ENCODE measurements at places on chromosomes 3 and 15.

DNA sequence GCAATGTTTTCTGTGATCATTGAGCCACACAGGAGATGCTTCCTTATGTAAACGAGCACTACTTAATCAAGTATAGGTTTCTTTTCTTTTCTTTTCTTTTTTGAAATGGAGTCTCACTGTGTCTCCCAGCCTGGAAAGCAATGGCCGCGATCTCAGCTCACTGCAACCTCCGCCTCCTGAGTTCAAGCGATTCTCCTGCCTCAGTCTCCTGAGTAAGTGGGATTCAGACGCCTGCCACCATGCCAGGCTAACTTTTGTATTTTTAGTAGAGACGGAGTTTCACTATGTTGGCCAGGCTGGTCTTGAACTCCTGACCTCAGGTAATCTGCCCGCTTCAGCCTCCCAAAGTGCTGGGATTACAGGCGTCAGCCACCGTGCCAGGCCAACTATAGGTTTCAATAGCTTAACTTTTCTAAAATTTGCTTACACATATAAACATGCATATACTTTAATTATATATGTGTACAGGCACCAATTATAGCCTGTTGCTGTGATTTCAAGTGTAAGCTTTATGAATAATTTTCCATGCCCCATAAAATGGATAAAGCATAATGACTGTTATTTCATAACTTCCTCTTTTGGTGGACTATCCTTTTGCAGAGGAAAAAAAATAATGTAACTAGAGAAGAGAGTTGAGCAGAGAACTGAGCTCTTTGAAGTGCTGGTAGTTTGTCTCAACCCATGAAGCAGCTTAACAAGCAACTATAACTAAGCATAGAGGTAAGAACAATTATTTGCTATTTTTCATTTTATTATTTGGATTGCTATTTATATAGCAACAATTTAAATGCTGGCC, 24.8 kb upstream of the MBNL1 start:
- no peak for DNase-seq

- no peak for DNase-seq
These were observed 9.0 kb downstream of the COL6A5 start for GRCh38 chr3:130354430-130354829.

DNA sequence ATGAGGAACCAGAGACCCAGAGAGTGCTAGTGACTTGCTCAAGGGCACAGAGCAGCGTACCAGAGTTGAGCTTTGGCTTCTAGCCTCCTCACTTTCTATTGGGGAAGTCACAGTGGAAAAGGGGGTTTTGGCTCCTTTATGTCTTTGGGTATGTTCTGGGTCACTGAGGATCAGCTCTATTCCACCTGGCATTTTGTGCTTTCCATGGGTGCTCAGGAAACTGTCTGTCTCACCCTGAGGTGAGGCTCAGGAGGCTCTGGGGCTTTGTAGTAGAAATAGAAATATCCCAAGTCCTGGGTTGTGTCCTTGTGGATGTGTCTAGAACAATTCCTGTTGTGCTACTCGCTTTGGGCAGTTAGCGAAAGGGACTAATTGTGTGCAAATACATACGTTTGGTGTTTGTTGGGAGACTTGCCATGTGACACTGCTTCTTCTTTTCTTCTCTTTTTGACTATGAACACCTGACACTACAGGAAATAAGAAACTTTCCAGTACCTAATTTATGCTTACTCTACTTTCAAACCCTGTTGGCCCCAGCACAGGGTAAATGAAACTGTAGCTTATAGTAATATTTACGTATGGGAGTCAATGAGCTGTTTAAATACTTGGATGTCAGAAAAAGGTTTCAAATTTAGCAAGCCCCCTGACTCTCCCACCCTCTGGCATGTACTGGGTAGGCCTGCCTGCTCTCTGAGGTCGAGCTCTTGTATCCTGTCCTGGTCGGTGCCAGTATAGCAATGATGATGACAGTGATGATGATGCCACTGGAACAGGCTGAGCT, 35.6 kb downstream of the SMAD3 start:
- DNase-seq: no peak

- no peak for DNase-seq
These were observed 1.1 kb downstream of the GPR27 start for GRCh38 chr3:71754610-71755253.

DNA sequence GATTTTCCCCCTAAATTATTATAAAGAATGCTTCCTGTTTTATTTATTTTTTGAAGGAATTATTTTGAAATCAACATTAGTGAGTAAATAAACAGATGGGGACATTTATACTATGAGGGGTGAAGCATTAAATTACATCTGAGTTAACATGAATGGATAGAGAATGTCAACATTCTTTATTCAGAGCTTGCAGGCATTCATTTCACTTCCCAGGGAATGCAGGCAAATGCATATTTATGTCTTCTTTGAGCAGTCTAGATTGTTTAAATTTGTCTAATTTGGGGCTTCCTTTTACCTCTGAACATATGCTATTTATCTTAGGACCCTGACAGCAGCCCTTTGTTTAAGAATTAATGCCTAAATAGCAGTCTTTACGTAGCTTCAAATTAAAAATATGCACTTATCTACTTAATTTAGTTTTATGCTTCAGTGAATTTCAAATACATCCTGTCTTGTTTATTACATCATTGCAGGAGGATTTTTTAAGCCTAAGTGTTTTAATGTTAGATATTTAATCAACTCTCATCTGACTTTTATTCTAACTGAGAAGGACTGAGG, 630.5 kb upstream of the LMCD1 start:
- no peak for DNase-seq
